ENCODE measurements at places on chromosomes 2 and 18.

- peak; percentile 16 for DNase-seq
Measured at GRCh38 chr2:105755895-105756294, 11.2 kb downstream of the NCK2 start.

DNA sequence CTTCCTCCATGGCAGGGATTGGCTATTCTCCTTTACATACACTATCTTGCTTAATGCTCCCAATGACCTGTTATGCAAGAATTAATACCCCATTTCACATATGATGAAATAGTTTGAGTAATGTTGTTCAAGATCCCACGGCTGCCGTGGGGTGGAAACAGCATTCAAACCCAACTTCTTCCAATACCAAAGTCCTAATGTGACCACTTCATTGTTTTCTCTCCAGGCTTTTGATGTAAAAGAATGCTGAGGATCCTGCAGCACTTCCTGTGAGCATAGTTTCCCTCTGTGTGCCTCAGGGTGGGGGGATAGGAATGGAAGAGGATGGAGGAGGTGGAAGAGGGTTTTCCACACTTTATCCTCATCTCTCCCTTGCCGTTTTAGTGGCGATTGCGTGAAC, 199.4 kb downstream of the IRS1 start:
- no peak for DNase-seq

GRCh38 chr18:69770238-69770637, 177.4 kb downstream of the CD226 start:
- no peak for DNase-seq

DNA sequence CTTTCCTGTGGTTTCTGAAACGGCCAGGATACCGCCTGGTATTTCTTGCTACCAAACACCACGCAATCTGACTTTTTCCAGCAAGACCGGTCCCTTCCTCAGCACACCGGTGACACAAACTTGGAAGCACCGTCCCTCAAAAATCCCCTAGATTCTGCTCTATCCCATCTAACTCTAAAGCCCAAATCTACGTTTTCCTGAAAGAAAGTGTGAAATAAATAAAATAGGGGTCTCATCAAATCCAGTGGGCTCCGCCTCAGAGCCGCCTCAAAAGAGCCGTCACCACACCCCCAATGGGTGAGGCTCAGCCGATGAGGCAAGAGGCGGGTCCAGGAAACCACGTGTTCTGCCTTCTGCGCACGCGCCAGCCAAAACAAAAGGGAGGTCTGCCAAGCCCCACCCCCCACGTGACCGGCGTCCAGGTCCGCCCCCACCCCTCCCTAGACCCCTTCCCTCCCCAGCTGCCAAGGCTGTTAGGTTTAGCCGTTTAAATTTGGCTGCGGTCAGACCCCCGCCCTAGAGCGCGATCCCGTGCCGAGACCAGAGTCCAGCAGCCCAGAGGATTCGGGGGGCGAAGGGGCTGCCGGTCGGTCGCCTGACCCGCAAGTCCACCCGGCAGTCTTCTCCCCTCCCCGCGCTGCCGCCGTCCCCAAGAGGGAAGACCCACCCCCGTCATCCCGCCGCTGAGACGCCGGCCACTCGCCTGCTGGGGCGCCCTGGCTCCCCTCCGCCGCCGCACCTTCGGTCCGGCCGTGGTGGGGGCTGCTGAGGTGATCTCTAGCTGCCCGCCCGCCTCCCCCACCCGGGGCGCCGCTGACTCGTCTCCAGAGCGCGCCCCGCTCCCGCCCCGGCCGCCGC, 534 bp downstream of the KANSL1L start:
- DNase-seq, result peak; percentile 100

- DNase-seq, result no peak
Measured at GRCh38 chr2:151973013-151973900, 125.6 kb downstream of the CACNB4 start.

DNA sequence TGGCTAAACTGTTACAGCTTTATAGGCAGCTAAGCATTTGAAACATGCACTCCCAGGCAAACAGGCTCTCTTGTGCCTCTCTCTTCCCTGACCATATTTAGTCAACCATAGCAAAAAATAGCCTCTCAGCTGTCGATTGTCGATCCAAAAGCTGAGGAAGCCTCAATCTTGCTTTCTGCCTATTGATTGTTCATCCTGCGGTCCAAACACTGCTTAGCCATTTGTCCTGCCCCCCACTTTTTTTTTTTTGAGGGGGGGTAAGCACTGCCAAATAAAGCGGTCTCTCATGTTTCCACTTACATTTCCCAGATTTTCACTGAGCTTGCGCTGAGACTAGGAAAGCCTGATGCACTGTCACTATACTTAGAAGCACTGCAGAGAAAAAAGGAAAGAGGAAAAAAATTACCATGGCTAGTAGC, 90.8 kb downstream of the MIB1 start:
- DNase-seq, result peak; percentile 48

GRCh38 chr2:135047300-135047699, at the start of gene MAP3K19:
Gene MAP3K19 (minus strand): TSS chr2:135047447. CDS start chr2:135024647, 22,800 bp downstream.
- no peak for DNase-seq

DNA sequence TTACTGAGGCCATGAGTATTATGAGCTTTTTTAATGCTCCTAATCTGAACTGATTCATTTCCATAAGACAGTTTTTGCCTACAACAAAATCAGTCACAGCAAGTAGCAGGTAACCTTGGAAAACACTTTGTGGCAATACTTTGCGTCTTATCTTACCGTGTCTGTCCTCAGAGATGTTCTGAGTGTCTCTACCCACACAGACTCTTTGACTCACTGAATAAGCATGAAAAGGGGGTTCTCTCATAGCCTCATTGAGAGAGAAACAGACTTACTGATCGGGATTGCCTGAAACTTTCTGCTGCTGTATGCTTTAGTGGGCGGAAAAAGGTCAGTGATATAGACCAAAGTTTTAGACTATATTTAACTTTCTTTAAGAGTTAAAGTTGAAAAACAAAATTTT, 92.6 kb downstream of the MYL12B start:
- DNase-seq, result no peak

DNA sequence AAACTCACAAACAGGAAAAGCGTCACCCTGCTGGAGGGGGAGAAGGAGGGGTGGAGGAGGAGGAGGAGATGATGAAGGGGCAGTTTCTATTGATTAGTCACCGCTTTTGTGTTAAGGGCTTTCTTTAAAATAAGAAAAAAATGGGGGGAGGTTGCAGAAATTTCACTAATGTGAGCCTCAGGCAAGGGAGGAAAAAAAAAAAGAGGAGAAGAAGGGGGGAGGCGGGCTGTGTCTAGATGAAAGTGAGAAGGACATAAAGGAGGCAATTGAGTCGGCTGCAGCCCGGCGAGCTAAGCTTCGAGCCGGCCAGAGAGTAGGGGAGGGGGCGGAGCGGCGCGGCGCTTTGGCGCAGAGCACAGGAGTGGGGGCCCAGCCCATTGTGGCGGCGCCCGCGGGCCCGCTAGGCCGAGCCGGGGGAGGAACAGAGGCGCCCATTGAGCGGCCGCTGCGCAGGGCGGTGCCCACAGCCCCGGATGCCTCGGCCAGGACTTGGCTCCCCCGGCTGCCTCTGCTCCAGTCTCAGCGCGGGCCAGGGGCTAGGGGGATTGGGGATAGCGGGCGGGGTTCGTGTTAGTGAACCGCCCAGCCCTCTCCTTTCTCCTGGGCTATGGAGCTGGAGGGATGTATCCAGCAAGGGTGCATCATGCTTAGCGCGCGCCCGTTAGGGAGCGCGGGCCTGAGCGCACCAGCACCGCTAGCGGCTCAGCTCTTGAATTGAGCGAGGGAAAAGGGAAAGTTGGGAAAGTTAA, 7.9 kb downstream of the PAX3 start:
- DNase-seq, result peak; percentile 65

DNA sequence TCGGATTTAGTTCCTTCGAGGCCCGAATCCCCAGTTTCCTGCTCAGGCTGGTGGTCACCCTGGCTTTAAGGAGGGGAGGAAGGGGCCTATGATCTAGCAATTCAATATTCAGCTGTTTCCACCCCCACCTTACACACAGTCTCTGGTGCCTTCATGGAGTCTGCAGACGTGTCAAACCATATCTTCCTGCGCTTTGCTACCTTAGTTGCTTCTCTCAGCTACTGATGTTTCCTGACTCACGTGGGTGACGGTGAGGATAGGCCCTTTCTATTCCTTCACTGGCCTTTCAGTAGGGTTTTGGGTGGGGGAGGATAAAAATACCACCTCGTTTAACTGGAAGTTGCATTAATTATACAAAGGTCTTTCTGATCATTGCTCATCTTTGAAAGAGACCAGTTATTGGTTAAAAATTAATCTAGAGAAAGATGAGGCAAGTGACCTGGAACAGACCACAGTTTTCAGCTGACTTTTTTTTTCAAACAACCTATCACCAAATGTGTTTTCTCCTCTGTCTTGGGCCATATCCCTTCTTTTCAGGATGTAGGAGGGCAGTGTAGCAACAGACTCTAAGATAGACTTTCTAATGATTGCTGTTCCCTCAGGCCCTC, 49.7 kb downstream of the SH2D6 start:
- no peak for DNase-seq

DNA sequence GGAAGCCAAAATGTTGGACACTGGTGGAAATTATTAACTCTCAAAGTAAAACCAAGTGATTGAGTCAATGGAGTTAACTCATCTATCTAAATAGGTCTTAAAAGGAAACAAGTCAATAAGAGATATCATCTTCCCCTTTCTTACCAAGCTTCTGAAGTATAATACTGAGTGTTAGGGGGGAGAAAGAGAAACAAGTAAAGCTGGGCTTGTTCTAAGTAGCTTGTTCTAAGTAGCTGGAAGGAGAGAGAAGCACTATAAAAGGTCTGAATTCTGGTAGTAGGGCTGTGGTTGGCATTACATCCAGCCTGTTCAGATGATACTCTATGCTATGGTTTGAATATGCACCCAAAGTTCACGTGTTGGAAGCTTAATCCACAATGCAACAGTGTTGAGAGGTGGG, 26.8 kb downstream of the YES1 start:
- no peak for DNase-seq

- no peak for DNase-seq
Measured at GRCh38 chr2:129144082-129144791, 825.6 kb upstream of the HS6ST1 start.
